ENCODE measurements at places on chromosomes 11 and 22.

GRCh38 chr22:49330421-49331222 is 497.1 kb downstream of the BRD1 start:
- H3K4me1 ChIP-seq: peaks cover 10% of the 10 kb centered on the region
- H3K4me3 ChIP-seq: no peak overlapping the region
- H3K27me3 ChIP-seq: no peaks in the 10 kb centered on the region
- H3K36me3 ChIP-seq: no peaks in the 10 kb centered on the region
- H3K27ac ChIP-seq: no peak overlapping the region

DNA sequence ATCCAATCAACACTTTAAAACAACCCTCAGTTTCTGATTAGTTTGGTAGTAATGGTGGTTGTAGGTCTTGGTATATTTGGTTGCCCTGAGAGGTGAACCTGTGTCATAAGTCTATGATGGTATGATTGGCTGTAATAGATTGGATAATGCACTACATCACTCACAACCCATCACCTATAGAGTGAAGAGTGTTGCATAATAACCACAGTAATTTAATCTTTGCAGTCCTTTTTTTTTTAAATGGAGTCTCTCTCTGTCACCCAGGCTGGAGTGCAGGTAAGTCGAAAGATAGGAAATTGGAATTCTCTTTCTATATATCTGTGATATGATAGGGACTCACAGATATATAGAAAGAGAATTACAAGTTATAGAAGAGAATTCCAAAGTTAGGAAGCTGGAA is 133.4 kb upstream of the PGR start:
- H3K4me1 ChIP-seq: no peaks in the 10 kb centered on the region
- H3K36me3 ChIP-seq: no peaks in the 10 kb centered on the region
- no peak overlapping the region for H3K4me3 ChIP-seq
- no peak for DNase-seq

- H3K4me1 ChIP-seq: no peaks in the 10 kb centered on the region
- DNase-seq: no peak
- H3K27me3 ChIP-seq: no peaks in the 10 kb centered on the region
- H3K4me3 ChIP-seq: no peak overlapping the region
- no peaks in the 10 kb centered on the region for H3K36me3 ChIP-seq
These were observed 13.1 kb upstream of the MS4A6A start for GRCh38 chr11:60195923-60196368.

- H3K4me3 ChIP-seq: peak within 1 kb of the TSS; percentile 65
- H3K27ac ChIP-seq: peak within 1 kb of the TSS; percentile 55
- H3K36me3 ChIP-seq: peaks cover 16% of the 10 kb centered on the region
- no peaks in the 10 kb centered on the region for H3K27me3 ChIP-seq
- peaks cover 14% of the 10 kb centered on the region for H3K4me1 ChIP-seq
These were observed at the start of gene THY1 for GRCh38 chr11:119422809-119423508. Gene THY1 (minus strand): TSS chr11:119423172. CDS start chr11:119420905, 2,267 bp downstream.

DNA sequence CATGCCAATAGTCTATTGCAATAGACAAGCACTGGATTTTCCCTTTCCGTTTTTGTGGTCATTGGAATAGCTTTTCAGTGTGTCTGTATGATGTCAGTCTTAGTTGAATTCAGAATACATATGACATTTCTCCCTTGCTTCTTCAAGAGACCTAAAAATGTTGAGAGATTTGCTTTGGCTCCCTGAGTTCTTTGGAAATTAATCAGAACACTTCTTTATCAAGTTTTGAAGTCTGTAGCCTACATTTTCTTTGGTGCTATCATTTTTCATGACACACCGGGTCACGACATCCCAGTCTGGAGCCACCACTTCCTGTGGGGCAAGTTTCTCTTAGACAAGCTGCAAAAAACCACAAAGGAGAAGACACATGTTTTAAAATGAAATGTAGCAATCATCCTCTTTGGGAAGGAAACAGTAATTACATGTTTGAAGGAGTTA is 847.1 kb downstream of the OPCML start:
- no peaks in the 10 kb centered on the region for H3K27me3 ChIP-seq
- H3K4me1 ChIP-seq: peaks cover 4% of the 10 kb centered on the region
- no peak for DNase-seq
- H3K4me3 ChIP-seq: no peak overlapping the region

GRCh38 chr11:19924716-19925115 is 212.1 kb downstream of the NAV2 start:
- peaks cover 1% of the 10 kb centered on the region for H3K4me1 ChIP-seq
- H3K4me3 ChIP-seq: no peak overlapping the region
- no peaks in the 10 kb centered on the region for H3K36me3 ChIP-seq
- DNase-seq: no peak
- no peaks in the 10 kb centered on the region for H3K27me3 ChIP-seq
- no peak overlapping the region for H3K27ac ChIP-seq

DNA sequence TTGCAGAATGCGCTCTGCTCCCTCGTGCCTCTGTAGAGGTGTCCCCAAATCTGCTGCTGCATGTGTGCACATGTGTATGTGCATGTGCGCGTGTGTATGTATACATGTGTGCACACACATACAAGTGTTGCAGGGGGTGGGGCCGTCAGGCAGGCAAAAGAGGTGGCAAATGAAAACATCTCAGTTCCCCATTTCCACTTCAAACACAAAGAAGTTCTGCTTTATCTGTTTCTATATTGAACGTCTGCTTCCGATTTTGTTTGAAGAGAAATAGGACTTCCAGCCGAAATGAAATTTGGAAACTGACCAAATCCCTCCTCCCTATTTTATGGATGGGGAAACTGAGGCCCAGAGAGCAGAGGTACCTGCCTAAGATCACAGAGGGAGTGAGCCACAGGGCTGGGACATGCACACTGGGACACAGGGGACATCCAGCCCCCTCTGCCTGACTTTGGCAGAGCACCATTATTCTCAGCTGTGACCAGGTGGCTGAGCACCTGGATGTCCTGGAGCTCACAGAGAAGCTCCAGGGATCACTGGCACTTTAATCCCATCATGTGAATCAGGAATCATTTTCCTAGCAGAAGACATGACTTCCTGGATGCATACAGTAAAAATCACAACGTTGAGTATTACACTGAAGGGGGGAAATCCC is 41.2 kb upstream of the ALX4 start:
- no peaks in the 10 kb centered on the region for H3K27me3 ChIP-seq
- no peak overlapping the region for H3K27ac ChIP-seq
- H3K4me1 ChIP-seq: no peaks in the 10 kb centered on the region
- H3K4me3 ChIP-seq: no peak overlapping the region

DNA sequence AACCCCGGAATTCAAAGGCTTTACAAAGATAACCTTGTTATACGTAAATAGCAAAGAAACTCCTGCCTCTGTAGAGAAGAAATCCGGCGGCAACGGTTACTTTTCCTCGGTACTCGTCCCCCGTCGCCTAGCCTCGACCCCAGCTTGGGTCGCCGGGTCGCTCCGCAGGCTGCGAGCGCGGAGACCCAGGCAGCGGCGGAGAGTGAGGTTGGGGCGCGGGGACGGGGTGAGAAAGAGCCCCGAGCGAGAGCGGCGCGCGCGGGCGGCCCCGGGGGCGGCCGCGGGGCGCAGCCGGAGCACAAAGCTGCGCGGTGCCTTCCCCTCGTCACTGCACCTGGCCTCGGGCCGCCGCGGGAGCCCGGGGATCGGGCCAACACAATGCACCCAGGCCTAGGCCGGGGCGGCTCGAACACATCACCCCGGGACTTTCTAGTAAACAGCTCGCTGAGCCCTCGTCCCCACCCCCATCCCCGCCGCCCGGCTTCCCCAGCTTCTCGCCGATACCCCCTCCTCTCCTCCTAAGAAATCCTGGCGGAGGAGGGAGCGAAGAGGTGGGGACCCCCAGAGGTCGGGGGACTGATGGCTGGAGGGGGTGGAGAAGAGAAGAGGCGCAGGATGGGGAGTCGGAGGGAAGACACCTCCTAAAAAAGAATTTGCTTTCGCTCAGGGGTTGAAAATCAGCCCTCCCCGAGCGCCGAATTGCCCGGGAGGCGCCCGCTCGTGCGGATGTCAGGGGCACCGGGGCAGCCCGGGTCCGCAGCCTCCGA is 845 bp downstream of the MPPED2 start:
- no peaks in the 10 kb centered on the region for H3K36me3 ChIP-seq
- peak; percentile 44 for DNase-seq
- H3K4me1 ChIP-seq: peaks cover 6% of the 10 kb centered on the region
- H3K27me3 ChIP-seq: peaks cover 80% of the 10 kb centered on the region
- H3K4me3 ChIP-seq: peak overlapping the region; percentile 42

DNA sequence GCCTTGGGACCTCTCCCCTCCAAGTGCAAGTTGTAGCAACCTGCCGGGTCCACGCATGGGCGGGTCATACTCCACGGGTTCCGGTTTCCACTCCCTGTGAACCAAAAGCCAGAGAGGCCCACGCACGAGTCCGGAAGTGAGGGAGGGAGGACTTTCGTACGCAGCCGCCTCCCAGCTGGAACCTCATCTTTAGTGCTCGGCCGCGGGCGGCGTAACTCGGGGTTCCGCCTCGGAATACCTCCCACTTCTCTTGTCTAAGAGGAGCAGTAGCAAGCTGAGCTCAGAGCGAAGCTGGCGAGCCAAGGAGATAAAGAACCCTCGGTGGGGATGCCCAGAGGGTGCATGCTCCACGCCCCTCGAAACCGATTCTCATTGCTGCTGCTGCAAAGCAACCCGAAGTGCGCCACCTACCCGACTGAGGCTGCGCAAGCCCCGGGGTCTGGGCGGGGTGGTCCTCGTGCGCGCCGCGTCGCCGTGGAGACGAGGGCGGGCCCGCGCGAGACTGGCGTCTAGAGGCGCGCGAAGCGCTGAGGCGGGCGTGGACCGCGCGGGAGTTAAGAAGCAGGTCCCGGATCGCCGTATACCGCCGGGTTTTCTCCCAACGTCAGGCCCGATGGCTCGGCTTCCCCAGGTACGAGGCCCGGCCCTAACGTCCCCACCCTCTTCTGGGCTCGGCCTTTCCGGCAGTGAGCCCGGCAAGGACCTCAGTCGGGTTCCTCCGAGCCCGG is at the start of gene SFI1:
Gene SFI1, plus strand, starts transcription at position 530 of the 728 bp plus-strand sequence. CDS start 11,749 bp downstream, outside the sequence.
- H3K36me3 ChIP-seq: no peaks in the 10 kb centered on the region
- H3K4me1 ChIP-seq: peaks cover 4% of the 10 kb centered on the region
- peak within 1 kb of the TSS; percentile 76 for H3K27ac ChIP-seq
- DNase-seq: peak; percentile 80
- no peaks in the 10 kb centered on the region for H3K27me3 ChIP-seq
- H3K4me3 ChIP-seq: peak within 1 kb of the TSS; percentile 94

DNA sequence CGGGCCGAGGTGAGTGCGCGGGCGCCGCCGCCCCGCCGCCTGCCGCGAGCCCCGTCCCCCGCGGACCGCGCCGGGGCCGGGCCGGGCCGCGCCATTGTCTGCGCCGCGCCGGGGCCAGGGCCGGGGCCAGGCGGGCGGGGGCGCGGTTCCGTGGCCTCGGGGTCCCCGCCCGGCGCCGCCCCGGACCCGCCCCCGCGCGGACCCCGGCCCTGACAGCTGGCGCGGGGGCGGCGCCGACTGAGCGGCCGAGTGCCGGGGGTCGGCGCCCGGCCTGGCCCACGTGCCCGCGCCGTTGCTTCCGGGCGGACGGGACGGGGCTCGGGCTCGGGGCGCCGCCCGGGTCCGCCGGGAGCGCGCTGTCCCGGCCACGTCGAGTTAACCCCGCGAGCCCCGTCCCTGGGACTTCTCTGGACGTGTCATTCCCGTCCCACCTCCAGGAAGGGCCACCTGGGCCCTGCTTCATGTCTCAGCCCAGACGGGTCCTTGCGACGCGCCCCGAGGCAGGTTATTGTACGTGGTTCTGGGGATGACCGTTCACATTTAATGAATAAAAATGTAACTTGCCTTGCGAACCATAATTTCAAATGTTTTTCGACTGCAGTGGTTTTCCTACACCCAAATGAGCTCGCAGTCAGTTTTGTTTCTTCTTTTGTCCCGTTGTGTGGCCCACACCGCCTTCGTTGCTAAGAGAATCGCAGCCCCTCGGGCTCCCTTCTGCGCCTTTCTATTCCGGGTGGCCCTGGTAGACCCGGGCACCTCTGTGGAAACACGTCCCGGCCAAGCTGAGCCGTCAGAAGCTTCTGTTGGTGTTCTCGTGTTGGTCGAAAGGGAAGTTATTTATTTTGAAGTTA is 562 bp downstream of the ZBED4 start:
- peak overlapping the region; percentile 72 for H3K27ac ChIP-seq
- H3K4me3 ChIP-seq: peak overlapping the region; percentile 97
- H3K27me3 ChIP-seq: peaks cover 16% of the 10 kb centered on the region
- H3K4me1 ChIP-seq: peaks cover 9% of the 10 kb centered on the region

DNA sequence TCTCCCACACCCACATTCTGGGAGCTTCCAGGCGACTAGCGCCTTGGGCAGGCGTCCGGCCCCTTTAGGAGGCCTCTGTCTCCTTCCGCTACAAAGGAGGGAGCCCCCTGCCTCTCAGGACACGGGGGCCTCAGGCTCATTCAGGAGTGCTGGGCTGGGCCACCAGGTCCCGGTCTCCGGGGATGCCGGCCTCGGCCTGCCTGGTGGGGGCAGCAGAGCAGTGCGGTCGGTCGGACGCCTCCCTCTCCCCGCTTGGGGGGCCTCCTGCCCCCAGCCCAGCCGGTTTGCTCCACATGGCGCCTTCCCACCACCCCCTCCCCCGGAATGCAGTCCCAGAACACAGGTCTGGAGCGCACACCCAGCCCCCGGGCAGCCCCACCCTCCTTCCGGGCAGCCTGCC is 21.9 kb downstream of the MRPL23 start:
- no peak overlapping the region for H3K27ac ChIP-seq
- H3K36me3 ChIP-seq: no peaks in the 10 kb centered on the region

DNA sequence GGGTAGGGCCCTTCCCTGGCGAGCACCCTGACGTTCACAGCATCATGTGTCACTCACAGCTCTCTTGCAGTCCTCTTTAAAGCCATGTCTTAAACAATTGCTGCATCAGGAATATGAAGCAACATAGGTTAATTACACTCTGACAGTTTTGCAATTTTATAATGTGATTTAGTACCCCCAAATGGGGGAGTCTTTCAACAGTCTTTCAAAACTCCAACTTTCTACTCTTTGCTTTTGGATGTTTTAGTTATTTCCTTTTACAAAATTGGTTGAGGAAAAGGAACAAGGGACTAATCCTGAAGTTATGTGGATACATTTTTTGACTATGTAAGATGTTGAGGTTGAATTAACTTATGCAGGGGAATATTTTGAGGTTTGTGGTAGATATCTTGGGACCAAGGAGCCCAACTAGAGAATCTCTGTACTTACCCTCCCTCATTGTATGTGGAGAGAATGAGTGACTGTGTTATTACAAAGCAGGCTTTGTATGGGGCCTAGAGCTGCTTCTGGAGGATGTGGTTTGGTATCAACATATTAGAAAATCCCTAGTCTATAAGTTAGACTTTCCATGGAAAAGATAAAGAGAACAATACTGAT is at the start of gene MMP8:
Gene MMP8, minus strand, starts transcription at position 51 of the 597 bp plus-strand sequence. CDS start 99 bp downstream, outside the sequence.
- DNase-seq: no peak
- no peak within 1 kb of the TSS for H3K4me3 ChIP-seq
- no peak within 1 kb of the TSS for H3K27ac ChIP-seq
- H3K27me3 ChIP-seq: no peaks in the 10 kb centered on the region

DNA sequence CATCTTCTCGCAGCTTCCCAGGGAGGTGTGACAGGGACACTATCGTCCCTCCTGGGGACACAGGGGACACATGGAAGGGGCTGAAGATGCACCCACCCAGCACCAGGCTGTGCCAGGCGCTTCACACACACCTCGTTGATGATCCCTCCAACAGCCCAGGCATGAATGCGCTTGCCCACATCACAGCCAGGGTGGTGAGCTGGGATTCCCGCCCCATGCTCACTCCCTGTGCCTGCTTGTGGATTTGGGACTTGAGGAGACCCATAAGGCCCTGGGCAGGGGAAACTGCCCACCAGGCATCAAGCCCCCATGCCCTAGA is 57.8 kb downstream of the OTOG start:
- H3K27ac ChIP-seq: no peak overlapping the region
- DNase-seq: no peak
- peaks cover 9% of the 10 kb centered on the region for H3K4me1 ChIP-seq
- peaks cover 18% of the 10 kb centered on the region for H3K27me3 ChIP-seq
- no peaks in the 10 kb centered on the region for H3K36me3 ChIP-seq
- H3K4me3 ChIP-seq: no peak overlapping the region
